Calu3 (cell line): ENCODE measurements at places on chromosomes 7 and 10. TPM values are rescaled to one million over a fixed set of nuclear protein-coding genes. Genes with fewer than 3 reads are reported as not detected.

The GPER1 gene
- total RNA-seq = 0.26 and 1.1 TPM in 2 replicates

The GPR22 gene
- total RNA-seq = not detected in 2 replicates

The HOXA13 gene
- 1.3 and 1.6 TPM in 2 replicates for total RNA-seq

The VWDE gene
- total RNA-seq = 20.2 and 21.3 TPM in 2 replicates

The CNOT4 gene
- total RNA-seq = 21.9 and 26.0 TPM in 2 replicates

The TMEM229A gene
- not detected in 2 replicates for total RNA-seq

The EVX1 gene
- total RNA-seq = not detected in 2 replicates

The SYT15 gene
- total RNA-seq = 1.5 and 2.2 TPM in 2 replicates

The PODXL gene
- total RNA-seq = 15.5 and 24.7 TPM in 2 replicates

The LLCFC1 gene
- not detected in 2 replicates for total RNA-seq

The MYOF gene
- total RNA-seq = 468 and 474 TPM in 2 replicates

The ZCCHC24 gene
- total RNA-seq = 0.98 and 1.4 TPM in 2 replicates

The ZEB1 gene
- 7.1 and 10.3 TPM in 2 replicates for total RNA-seq

The TAS2R3 gene
- total RNA-seq = 2.8 and 3.8 TPM in 2 replicates

The LRMDA gene
- total RNA-seq = 5.5 and 7.6 TPM in 2 replicates

The MLXIPL gene
- 1.1 and 3.0 TPM in 2 replicates for total RNA-seq

The PNLIP gene
- total RNA-seq = not detected in 2 replicates

The CDNF gene
- 2.3 and 2.4 TPM in 2 replicates for total RNA-seq

The CCDC172 gene
- total RNA-seq = not detected in 2 replicates

The ZNF438 gene
- total RNA-seq = 4.0 and 4.3 TPM in 2 replicates

The MYH16 gene
- total RNA-seq = 0.61 and 0.97 TPM in 2 replicates

The HIPK2 gene
- total RNA-seq = 30.9 and 33.4 TPM in 2 replicates

The OGDHL gene
- total RNA-seq = 0.24 and 1.0 TPM in 2 replicates

The DOCK1 gene
- total RNA-seq = 29.1 and 34.2 TPM in 2 replicates

The AKR1D1 gene
- not detected in 2 replicates for total RNA-seq

The SFRP4 gene
- not detected in 2 replicates for total RNA-seq

The LMTK2 gene
- 28.6 and 29.9 TPM in 2 replicates for total RNA-seq

The ZNF727 gene
- not detected in 2 replicates for total RNA-seq

The PRTFDC1 gene
- total RNA-seq = 22.7 and 24.6 TPM in 2 replicates

The HOXA10 gene
- total RNA-seq = 11.8 and 12.1 TPM in 2 replicates

The DYNC1I1 gene
- 0.73 and 1.4 TPM in 2 replicates for total RNA-seq

The PLAU gene
- total RNA-seq = 655 and 706 TPM in 2 replicates

The FAM20C gene
- 4.9 and 9.1 TPM in 2 replicates for total RNA-seq

The ASAH2 gene
- total RNA-seq = 3.3 and 3.9 TPM in 2 replicates

The IFIT1B gene
- not detected in 2 replicates for total RNA-seq

The ANKRD2 gene
- 0.47 and 0.90 TPM in 2 replicates for total RNA-seq

The CFAP70 gene
- 1.2 and 1.9 TPM in 2 replicates for total RNA-seq

The PIK3AP1 gene
- 114 and 117 TPM in 2 replicates for total RNA-seq

The RAPGEF5 gene
- total RNA-seq = 108 and 128 TPM in 2 replicates

The GIMAP6 gene
- not detected in 2 replicates for total RNA-seq

The ACSL5 gene
- total RNA-seq = 35.3 and 59.2 TPM in 2 replicates

The ZNF488 gene
- 2.1 and 2.2 TPM in 2 replicates for total RNA-seq

The FBXL15 gene
- 5.5 and 6.4 TPM in 2 replicates for total RNA-seq
